ENCODE measurements at places on chromosomes 1 and 21. TPM values are rescaled to one million over a fixed set of nuclear protein-coding genes. Genes with fewer than 3 reads are reported as not detected.

Gene OR2T33
- not detected for polyA plus RNA-seq

Gene HENMT1
- polyA plus RNA-seq, result not detected

Gene HSF2BP
- polyA plus RNA-seq, result 0.67 TPM

Gene LCE2B
- not detected for polyA plus RNA-seq

Gene NEXN
- 0.07 TPM for polyA plus RNA-seq

Gene RAB7B
- 0.39 TPM for polyA plus RNA-seq

All from HepG2 (cell line).